ENCODE measurements at places on chromosomes 16 and 17.

DNA sequence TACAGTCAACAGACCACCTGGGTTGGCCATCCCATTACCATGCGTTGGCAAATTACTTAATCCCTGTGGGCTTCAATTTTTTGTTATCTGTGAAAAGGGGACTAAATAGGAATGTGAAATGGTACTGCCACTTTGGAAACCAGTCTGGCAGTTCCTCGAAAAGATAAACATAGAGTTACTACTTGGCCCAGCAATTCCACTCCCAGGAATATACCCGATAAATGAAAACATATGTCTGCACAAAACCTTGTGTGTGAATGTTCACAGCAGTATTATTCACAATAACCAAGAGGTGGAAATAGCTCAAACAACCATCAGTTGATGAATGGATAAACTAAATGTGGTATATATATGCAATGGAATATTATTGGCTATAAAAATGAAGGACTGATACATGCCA is 87.9 kb downstream of the TANGO6 start:
- no peak for DNase-seq

GRCh38 chr16:11852092-11852809 is 909 bp upstream of the RSL1D1 start:
- no peak for DNase-seq

GRCh38 chr17:76399175-76400172 is 15.1 kb downstream of the SPHK1 start:
- DNase-seq: no peak

DNA sequence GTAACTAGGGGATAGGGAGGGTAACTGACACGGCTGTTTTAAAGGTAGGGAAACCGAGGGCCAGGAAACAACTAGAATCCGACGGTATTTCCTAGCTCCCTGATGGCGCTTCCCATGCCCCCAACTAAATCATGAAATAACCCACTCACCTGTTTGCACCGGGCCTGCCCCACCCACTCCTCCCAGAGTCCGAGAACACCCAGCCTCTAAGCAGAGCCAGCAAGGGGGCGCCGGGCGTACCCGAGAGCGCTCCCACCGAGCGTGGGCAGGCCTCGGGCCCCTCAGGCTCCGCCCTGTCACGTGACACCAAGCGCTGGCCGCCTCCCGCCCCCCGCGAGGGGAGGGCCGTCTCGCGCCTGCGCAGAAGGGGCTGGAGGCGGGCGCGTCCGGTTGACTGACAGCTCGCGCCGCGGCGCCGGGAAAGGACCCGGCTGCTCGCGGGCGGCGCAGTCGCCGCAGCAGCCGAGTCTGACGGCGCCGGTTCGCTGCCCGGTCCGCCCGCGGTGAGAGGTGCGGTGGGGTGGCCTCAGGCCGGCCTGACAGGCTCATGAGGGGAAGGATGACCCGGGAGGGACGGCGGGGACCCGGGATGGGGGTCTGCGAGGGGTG is at the start of gene KIAA0513:
Gene KIAA0513 (plus strand): TSS at position 447 of the 609 bp plus-strand sequence. CDS start 39,277 bp downstream, outside the sequence.
- peak; percentile 94 for DNase-seq

- DNase-seq: no peak
These were observed 46.6 kb upstream of the SLC38A10 start for GRCh38 chr17:81341516-81342268.

DNA sequence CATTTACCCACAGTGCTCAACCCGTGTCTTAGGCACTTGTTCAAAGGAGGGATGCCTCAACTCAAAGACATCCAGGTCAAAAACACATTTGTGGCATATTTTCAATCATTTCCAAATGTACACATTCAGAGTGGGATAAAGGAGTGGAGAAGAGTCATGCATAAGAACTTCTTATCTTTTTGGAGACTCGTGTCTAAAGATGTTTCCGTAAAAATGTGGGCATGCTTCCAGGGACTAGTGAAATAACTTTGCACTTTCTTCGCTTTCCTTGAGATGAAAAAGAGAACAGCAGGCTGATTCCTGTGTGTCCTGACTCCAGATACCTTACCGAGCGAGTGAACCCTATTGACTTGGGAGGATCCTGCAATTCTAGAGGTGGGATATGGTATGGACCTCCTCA is 256.6 kb upstream of the KCNJ16 start:
- DNase-seq: no peak

DNA sequence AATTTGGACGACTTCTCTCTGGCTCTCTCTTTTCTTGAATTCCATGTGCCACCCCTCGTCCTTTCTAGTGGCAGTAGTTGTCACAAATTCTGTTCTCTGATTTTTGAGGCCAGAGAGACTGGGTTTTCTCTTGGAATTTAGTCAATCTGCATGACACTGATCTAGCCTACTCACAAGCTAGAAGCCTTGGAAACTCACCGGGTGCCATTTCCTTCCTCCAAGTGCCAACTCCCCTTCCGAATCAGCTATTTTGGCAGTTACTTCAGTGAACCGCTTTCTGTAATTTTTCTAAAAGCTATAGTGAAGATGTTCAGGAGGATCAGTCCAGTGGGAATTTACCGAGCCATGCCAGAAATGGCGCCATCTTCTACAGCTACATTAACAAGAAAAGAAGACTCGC is 228.9 kb downstream of the PMP22 start:
- no peak for DNase-seq

GRCh38 chr17:13599864-13600263 is 1.9 kb downstream of the HS3ST3A1 start:
- no peak for DNase-seq

- DNase-seq: no peak
These were observed 18.4 kb downstream of the FA2H start for GRCh38 chr16:74756203-74756602.

- DNase-seq: no peak
These were observed 93.2 kb upstream of the SIAH1 start for GRCh38 chr16:48478393-48478792.

Measured in CD4-positive, alpha-beta T cell treated with Interleukin-4 for 1 hour (primary cell).